A549 treated with CORT108297 at 1 μM for 4 hours (cell line): ENCODE measurements at places on chromosomes 5 and 9. TPM values are rescaled to one million over a fixed set of nuclear protein-coding genes. Genes with fewer than 3 reads are reported as not detected.

BTNL8 gene
- total RNA-seq: not detected in 5 replicates

CEL gene
- 0.50 to 0.75 TPM (median 0.65 TPM) in 5 replicates for total RNA-seq

ACTBL2 gene
- 0.03 to 0.06 TPM (median 0.03 TPM) in 3 of 5 replicates, not detected in the others for total RNA-seq

SPATA31D4 gene
- not detected in 5 replicates for total RNA-seq

SPINK4 gene
- 0.28 TPM in 1 of 5 replicates, not detected in the others for total RNA-seq

GAS1 gene
- 0.05 to 0.15 TPM (median 0.11 TPM) in 5 replicates for total RNA-seq

PCDHA5 gene
- total RNA-seq: 0.47 to 0.79 TPM (median 0.70 TPM) in 5 replicates

DRD1 gene
- total RNA-seq: 0.28 to 0.96 TPM (median 0.47 TPM) in 5 replicates

GABBR2 gene
- 0.17 to 0.31 TPM (median 0.22 TPM) in 5 replicates for total RNA-seq

LOX gene
- 0.89 to 1.3 TPM (median 1.0 TPM) in 5 replicates for total RNA-seq

ABO gene
- not detected in 5 replicates for total RNA-seq

ADGRV1 gene
- total RNA-seq: 0.61 to 1.0 TPM (median 0.68 TPM) in 5 replicates

HEMGN gene
- total RNA-seq: not detected in 5 replicates

CCDC187 gene
- 0.01 to 0.02 TPM (median 0.02 TPM) in 3 of 5 replicates, not detected in the others for total RNA-seq

GPSM1 gene
- 7.8 to 14.4 TPM (median 13.5 TPM) in 5 replicates for total RNA-seq

LHFPL2 gene
- total RNA-seq: 46.8 to 64.0 TPM (median 57.3 TPM) in 5 replicates

SLC34A1 gene
- 0.02 TPM in 1 of 5 replicates, not detected in the others for total RNA-seq

FOXD4L5 gene
- 0.03 to 0.07 TPM (median 0.04 TPM) in 3 of 5 replicates, not detected in the others for total RNA-seq

RNF183 gene
- 0.15 TPM in 1 of 5 replicates, not detected in the others for total RNA-seq

DAB2 gene
- 9.0 to 10.9 TPM (median 10.3 TPM) in 5 replicates for total RNA-seq

PCDHGB1 gene
- 1.3 to 2.0 TPM (median 1.8 TPM) in 5 replicates for total RNA-seq

PALM2AKAP2 gene
- 0.06 to 0.68 TPM (median 0.25 TPM) in 5 replicates for total RNA-seq

PIK3R1 gene
- total RNA-seq: 4.6 to 6.1 TPM (median 5.9 TPM) in 5 replicates

HRCT1 gene
- total RNA-seq: 0.12 to 0.38 TPM (median 0.23 TPM) in 5 replicates

IFNA13 gene
- total RNA-seq: not detected in 5 replicates

TSLP gene
- total RNA-seq: not detected in 5 replicates

TXNDC8 gene
- not detected in 5 replicates for total RNA-seq

CD180 gene
- 0.01 TPM in 1 of 5 replicates, not detected in the others for total RNA-seq

DNLZ gene
- total RNA-seq: 23.1 to 42.9 TPM (median 37.2 TPM) in 5 replicates

CARD9 gene
- total RNA-seq: 0.53 to 2.8 TPM (median 1.3 TPM) in 5 replicates

IL13 gene
- 0.06 to 0.13 TPM in 2 of 5 replicates, not detected in the others for total RNA-seq

CD274 gene
- total RNA-seq: 1.6 to 2.6 TPM (median 2.3 TPM) in 5 replicates

ANXA2R gene
- total RNA-seq: 1.8 to 3.1 TPM (median 3.0 TPM) in 5 replicates

PIP5K1B gene
- 0.02 TPM in 1 of 5 replicates, not detected in the others for total RNA-seq

LCNL1 gene
- total RNA-seq: 0.03 to 0.06 TPM (median 0.05 TPM) in 4 of 5 replicates, not detected in the other

CAVIN4 gene
- 0.38 to 0.58 TPM (median 0.48 TPM) in 5 replicates for total RNA-seq

SPAG8 gene
- 0.44 to 0.64 TPM (median 0.58 TPM) in 5 replicates for total RNA-seq

SMARCA2 gene
- total RNA-seq: 19.4 to 34.5 TPM (median 25.2 TPM) in 5 replicates

ZNF883 gene
- total RNA-seq: 0.70 to 0.91 TPM (median 0.75 TPM) in 5 replicates

CDX1 gene
- total RNA-seq: not detected in 5 replicates

ARL14EPL gene
- 0.07 to 0.43 TPM (median 0.14 TPM) in 5 replicates for total RNA-seq

KIF12 gene
- 1.5 to 3.5 TPM (median 2.3 TPM) in 5 replicates for total RNA-seq

PAPPA gene
- total RNA-seq: 24.8 to 45.0 TPM (median 35.3 TPM) in 5 replicates

ANKRD20A1 gene
- 0.75 to 1.2 TPM (median 1.1 TPM) in 5 replicates for total RNA-seq

FRMD3 gene
- 2.2 to 3.3 TPM (median 2.9 TPM) in 5 replicates for total RNA-seq

THBS4 gene
- 0.09 to 0.11 TPM (median 0.09 TPM) in 3 of 5 replicates, not detected in the others for total RNA-seq

F2R gene
- 37.1 to 56.0 TPM (median 52.0 TPM) in 5 replicates for total RNA-seq
